CMK (cell line): ENCODE measurements at places on chromosomes 7 and 10.
A peak's percentile ranks its signal among the peaks of the same experiment; 100 is the strongest.

- DNase-seq, result no peak
Observed at GRCh38 chr7:131890176-131890575, 333.7 kb upstream of the PODXL start.

- DNase-seq, result no peak
Observed at GRCh38 chr10:62456611-62457101, 82.5 kb downstream of the ZNF365 start.

GRCh38 chr7:16646472-16647072 lies 591 bp downstream of the BZW2 start:
- no peak for DNase-seq

DNA sequence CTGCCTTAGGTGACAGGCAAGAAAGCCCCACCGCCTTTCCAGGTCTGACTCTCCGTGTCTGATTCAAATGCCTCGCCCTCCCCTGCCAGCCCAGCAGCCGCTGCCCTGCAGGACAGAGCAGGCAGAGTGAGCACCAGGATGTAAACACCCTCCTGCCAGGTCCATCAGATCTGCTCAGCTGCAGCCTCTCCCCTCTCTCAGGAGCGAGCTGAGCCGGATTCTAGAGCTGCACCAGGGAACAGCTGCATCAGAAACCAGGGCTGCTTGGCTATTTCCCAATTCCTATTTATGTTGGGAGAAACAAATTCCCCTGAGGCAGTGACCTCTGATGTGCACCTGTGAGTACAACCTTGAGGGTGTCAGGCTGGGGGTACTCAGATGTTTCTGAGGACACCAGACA lies 121.5 kb upstream of the ZMIZ1 start:
- no peak for DNase-seq

- DNase-seq, result no peak
Observed at GRCh38 chr7:12779947-12780346, 92.5 kb downstream of the ARL4A start.

DNA sequence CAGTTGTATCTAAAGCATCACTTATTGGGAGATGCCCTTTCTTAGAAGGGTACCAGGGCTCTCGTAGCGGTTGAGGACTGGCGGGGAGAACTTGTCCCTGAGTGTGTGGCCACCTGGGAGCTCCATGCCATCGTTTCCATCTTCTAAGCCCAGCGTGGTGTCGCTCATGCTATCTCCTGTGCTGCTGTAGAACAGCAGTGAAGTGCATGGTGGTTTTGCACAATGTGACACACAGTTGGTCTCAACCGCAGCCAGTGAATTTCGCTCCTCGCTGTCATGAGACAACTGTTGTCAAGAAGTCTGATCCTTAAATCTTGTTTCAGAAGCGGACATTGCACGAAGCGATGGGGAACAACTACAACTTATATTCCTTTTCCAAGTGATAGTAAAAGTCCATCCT lies 283.4 kb downstream of the GRID1 start:
- DNase-seq, result no peak

DNA sequence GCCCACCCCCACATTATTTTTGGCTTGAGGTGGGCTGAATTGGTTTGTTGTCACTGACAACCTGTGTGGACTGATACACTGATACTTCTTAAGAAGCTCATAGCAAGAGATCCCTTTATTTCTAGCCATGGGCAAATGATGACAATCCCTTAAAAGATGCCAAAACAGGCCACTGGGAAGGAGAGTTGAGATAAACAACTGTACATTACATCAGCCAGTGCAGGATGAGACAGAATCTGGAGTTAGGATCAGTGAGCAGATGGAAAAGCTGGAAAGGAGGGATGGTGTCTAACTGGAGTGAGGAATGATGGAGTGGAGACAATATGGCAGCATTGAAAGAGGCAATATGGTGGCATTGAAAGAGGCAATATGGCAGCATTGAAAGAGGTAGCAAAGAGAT lies 195.9 kb upstream of the LYZL2 start:
- DNase-seq, result no peak

GRCh38 chr7:70098905-70099672 lies 500.8 kb downstream of the AUTS2 start:
- no peak for DNase-seq

GRCh38 chr7:140475747-140476333 lies 3.5 kb downstream of the MKRN1 start:
- no peak for DNase-seq

- DNase-seq, result no peak
Observed at GRCh38 chr7:96720843-96721242, 11.2 kb upstream of the SEM1 start.

DNA sequence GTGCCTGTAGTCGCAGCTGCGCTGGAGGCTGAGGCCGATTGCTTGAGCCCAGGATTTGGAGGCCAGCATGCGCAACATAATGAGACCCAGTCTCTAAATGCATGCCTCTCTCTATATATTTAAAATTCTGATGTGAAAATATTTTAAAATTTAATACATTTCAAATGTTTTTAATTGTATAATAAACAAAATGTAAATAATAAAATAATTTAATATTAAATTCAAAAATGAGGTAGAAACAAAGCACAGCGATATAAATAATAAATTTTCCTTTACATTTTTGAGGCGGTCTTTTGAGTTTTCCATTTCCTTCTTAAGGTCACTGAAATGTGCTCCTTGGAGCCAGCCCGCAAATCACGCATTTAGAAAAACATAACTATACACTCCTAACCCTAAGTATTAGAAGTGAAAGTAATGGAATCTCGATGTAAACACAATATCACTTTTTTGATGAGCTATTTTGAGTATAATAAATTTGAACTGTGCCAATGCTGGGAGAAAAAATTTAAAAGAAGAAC lies 523 bp upstream of the CDK1 start:
- DNase-seq, result no peak

DNA sequence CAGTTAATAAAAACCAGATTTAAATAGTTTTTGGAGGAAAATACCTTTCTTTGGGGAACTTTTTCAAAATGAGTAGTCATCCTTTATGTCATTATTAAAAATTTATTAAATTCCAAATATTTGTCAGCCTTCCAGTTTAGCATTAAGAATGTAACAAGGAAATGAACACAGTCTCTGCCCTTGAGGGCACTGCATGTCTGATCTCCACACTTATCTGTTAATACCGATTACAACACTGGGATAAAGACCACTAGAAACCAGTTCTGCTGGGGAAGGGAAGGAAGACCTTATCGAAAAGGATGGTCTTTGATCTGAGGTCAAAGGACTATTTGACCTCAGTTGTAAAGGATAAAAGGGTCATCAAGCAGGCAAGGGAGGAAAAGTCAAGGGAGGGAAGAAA lies 320.0 kb downstream of the DOCK4 start:
- DNase-seq, result no peak

DNA sequence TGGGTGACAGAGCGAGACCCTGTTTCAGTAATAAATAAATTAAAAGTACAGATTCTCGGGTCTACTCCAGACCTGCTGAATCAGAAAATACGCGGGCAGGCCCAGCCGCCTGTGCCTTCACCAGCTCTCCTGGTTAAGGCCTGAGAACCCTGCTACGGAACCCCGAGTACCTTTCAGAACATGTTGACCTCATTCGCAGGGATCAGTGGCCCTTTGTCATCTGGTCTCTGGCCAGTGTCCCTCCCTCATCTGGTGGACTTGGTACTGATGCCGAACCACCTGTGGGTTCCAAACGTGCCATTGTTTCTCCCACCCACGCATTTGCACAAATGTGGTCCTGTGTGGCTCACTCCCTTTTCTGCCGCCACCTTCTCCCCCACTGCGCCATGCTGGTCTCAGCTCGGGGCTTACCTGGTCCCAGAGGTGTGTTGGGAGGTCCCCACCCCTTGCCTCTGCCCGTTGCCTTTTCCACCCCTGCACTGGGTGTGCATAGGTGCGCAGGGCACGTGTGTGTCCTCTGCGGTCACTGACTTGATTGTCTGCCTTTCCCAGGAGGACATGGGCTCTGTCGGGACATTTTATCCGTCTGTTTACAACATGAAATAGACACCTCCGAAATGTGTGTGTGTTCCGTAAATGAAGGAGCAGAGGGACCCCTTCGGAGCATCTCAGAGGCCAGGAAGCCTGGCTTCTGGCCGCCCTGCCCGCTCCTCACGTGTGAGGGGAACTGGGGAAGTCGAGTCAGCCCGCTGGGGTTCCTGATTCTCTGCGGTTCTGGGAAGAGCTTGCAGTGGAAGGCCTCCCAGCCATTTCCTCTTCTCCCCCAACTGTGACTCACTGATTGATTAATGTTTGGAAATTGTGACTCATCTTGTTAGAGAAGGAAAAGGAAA lies 135.2 kb downstream of the CUX1 start:
- no peak for DNase-seq

DNA sequence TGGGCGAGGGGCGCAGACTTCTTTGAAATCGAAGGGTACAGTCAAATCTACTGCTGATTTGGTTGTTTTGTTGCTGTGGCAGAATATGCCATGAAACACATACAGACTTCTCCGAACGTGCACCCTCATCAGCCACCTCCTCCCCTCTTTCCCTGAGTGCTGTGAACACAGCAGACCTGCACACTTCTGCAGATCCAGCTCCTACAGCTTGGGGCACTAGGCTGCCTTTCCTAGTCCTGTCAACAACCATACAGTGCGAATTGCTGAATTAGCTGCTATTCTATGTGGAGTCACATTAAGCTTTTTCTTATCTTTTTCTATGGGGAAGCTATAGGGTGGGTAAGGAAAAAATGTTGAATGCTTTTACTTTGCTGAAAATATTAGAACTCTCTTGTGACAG lies 57.5 kb downstream of the COL17A1 start:
- no peak for DNase-seq

GRCh38 chr10:102645741-102646609 lies 1.7 kb downstream of the TRIM8 start:
- peak; percentile 84 for DNase-seq

- DNase-seq, result no peak
Observed at GRCh38 chr7:55118426-55118825, 99.6 kb downstream of the EGFR start.

- DNase-seq, result no peak
Observed at GRCh38 chr7:73703757-73704639, 15.5 kb downstream of the STX1A start.

- DNase-seq, result no peak
Observed at GRCh38 chr7:42699380-42700178, 212.3 kb downstream of the C7orf25 start.

DNA sequence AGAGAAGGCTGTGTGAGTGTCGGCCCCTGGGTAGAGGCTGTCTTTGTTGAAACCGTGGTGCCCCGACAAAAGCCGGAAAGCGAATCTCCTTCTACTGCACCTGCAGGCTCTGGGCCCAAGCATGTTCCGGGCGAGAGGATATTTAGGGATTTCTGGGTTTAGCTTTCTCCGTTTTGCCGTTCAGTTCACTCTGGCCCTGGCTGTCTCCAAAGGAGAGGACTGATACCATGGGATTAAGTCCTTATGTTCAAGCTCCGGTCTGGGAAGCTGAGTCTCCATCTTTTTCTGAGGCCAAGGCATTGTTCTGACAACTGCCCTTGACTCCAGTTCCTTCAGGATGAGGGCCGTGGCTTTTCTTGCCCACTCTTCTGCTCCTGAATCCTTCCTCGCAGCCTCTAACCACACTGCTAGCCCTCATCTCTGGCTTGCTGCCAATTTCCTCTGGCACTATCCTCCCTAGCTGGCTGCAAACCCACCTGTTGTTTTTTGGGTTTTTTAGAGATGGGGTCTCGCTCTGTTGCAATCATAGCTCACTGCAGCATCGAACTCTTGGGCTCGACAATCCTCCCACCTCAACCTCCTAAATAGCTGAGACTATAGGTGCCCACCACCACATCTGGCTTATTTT lies 206.8 kb downstream of the SKIDA1 start:
- DNase-seq, result no peak

DNA sequence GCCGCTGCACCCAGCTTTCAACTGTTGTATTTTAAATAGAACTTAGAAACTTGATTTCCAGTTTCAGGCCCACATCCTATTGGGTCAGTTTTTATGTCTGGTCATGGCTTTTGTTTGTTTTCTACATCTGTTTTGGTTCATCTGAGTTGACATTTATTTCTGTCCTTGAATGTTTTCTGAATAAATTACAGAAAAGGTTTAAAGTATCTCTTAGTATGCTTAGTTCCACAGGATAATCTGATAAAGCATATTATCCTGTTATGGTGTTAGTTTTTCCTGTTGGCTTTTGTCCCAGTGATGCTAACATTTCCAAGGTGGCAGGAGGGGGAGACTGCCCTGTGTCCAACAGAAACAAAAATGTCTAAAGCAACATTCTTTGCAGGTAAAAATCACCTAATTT lies 733.2 kb downstream of the INHBA start:
- no peak for DNase-seq

DNA sequence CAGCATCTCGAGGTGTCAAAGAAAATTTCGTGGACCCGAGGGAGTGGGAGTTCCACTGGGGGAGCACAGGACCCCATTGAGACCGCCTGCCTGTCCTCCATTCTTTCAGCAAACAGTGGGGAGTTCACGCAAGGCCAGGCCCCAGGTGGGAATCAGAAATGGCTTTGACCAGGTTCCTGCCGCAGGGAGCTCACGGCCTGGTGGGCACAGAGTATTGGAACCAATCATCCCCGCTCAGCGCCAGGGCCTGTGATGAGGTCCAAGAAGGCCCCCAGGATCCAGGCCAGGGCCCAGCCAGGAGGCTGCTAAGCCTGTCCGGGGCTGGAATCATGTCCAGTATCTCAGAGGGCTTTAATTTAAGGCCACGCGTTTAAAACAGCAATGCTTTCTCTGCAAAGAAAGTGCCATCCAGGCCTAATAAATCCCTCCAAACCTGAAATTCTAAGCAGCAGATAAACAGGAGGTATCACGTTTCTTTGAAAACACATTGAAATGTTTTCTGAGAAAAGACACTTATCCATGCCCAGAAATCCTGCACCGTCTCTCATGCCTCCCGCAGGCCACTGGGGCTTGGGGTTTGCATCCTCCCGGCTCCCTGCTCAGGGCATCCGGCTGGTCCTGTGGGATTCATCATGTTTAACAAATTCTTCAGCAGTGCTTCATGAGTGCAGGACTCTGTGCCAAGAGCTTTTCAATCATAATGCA lies 125.7 kb downstream of the OAT start:
- no peak for DNase-seq

GRCh38 chr7:130415006-130415405 lies 25.8 kb downstream of the CEP41 start:
- DNase-seq, result no peak

DNA sequence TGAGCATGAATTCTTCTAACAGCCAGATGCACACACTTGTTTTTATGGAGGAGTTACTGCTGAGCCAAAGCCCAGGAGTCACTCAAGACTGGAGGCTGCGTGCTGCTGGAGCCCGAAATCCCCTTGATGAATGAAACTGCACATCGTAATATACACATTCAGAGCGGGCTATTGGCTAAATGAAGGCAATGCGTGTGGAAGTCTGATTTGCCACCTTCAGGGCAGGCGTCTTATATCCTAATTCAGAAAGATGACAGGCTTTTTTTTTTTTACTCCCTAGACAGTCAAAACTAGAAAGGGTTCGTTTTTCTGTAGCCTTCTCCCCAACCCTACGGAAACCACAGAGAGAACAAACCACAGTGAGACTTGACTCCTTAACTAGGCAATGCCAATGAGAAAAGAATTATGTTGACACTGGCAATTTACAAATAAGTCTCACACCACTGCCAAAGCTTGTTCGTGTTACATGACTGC lies 227.2 kb upstream of the KLF14 start:
- no peak for DNase-seq

GRCh38 chr10:111926286-111926685 lies 257.3 kb downstream of the GPAM start:
- no peak for DNase-seq

- DNase-seq, result no peak
Observed at GRCh38 chr7:131250331-131250730, 77.3 kb upstream of the MKLN1 start.

- DNase-seq, result no peak
Observed at GRCh38 chr7:2941216-2941859, 97.2 kb upstream of the GNA12 start.

GRCh38 chr10:33143160-33143728 lies 185.2 kb upstream of the ITGB1 start:
- no peak for DNase-seq

GRCh38 chr10:132461683-132462231 lies 64.8 kb downstream of the PWWP2B start:
- DNase-seq, result no peak
